ENCODE measurements at places on chromosomes 16 and 17.

- no peak for DNase-seq
Observed at GRCh38 chr16:77758508-77758907, 29.9 kb upstream of the VAT1L start.

DNA sequence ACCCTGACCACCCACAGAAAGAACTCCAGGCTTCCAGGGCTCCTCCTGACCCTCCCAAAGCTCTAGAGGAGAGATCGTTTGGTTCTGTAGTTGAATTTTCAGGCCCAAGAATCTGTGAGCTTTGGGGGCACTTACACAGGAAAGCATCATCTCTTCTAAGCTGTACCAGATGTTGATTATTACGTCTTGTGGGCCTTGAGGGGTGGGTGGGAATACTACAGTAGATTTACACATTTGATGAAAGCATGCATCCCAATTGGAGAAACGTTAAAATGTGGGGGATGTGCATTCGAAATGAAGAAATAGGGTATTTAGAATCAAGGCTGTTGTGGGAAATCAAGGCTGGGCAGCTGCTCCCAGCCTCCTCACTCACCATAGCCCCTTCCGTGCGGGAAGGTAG lies 61.9 kb downstream of the MGAT5B start:
- DNase-seq, result no peak

DNA sequence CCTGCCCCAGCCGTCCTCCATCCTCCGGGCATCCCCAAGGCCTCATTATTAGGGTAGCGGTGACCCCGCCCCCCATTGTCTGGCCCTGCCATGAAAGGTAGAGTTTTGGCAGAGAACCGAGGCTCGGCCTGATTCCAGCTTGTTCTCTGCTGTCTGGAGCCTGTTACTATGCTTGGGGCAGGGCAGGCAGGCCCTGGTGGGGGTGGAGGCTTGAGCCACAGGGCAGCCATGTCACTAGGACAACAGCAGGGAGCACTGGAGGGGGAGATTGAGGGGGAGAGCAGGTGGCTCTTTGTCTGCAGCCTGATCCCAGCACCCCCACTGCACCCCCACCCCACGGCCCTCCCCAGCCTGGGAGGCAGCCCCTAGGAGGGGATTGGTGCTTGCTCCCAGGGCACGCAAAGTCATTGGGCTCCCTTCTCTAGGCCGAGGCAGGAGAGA lies 15.4 kb downstream of the RHBDL3 start:
- no peak for DNase-seq

DNA sequence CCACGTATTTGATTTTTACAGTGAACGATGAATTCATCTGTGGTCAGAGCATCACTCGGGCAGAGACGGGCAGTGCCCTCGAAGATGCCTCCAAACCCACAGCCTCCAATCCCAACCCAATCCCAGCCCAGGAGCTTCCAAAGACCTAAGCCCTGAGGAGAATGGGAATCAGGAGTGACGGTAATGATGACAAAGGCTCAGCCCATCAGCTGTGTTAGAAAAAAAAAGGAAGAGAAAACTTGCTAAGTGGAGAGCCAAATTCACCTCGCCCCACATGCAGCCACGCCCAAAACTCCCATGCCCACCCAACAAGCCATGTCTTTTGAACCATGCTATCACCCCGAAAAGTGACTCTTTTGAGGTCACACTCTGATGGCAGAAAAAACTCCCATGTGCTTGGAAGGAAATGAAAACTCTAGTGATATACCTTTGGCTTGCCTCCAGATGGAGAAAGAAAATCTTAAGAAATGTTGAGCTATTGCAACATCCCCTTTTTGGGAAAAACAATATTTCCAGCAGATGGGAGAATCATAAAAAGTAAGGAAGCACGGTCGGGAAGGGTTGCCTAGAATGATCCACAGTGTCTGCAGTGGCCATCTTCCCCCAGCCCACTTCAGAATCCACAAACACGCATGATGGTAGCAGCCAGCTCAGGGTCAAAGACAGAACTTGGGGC lies 37.7 kb downstream of the XYLT1 start:
- DNase-seq, result no peak

DNA sequence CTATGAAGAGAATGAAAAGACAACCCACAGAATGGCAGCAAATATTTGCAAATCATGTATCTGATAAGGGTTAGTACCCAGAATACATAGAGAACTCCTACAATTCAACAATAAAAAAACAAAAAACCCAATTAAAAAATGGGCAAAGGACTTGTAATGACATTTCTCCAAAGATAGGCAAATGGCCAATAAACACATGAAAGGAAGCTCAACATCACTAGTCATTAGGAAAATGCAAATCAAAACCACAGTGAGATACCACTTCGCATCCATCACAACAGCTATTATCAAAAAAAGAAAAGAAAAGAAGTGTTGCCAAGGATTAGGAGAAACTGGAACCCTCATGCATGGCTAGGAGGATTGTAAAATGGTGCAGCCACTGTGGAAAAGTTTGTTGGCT lies 45.1 kb upstream of the ARL6IP1 start:
- no peak for DNase-seq
